ENCODE measurements at places on chromosomes 4 and X. TPM values are rescaled to one million over a fixed set of nuclear protein-coding genes. Genes with fewer than 3 reads are reported as not detected.

CCKAR gene
- total RNA-seq, result 0.26 TPM

ERAS gene
- total RNA-seq, result not detected

ADAM29 gene
- not detected for total RNA-seq

GYPE gene
- 2.3 TPM for total RNA-seq

REPS2 gene
- 15.6 TPM for total RNA-seq

RASSF6 gene
- total RNA-seq, result 14.8 TPM

FHL1 gene
- total RNA-seq, result 578 TPM
